ENCODE measurements at places on chromosomes 4 and X.
A peak's percentile ranks its signal among the peaks of the same experiment; 100 is the strongest.

GRCh38 chr4:58209551-58209950 is 1099.4 kb upstream of the IGFBP7 start:
- no peak for DNase-seq

- DNase-seq, result no peak
Measured at GRCh38 chr4:147865926-147866325, 134.0 kb downstream of the ARHGAP10 start.

GRCh38 chr4:36243355-36244256 is 708 bp downstream of the ARAP2 start:
- DNase-seq, result peak; percentile 26

- DNase-seq, result no peak
Measured at GRCh38 chr4:105025263-105026017, 121.2 kb upstream of the TET2 start.

DNA sequence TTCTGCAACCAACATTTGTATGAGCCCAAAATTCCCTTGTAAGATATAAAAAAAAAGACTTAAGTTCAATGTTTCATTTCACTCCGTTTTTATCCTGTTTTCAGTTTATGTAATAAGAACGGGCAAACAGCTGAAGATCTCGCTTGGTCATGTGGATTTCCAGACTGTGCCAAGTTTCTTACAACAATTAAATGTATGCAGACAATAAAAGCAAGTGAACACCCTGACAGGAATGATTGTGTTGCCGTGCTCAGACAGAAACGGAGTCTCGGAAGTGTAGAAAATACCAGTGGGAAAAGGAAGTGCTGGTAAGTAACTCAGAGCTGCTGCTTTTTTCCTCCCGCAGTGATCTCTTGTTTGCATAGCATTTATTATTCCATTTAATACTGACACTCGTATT is 2.8 kb downstream of the ANKRD37 start:
- no peak for DNase-seq

DNA sequence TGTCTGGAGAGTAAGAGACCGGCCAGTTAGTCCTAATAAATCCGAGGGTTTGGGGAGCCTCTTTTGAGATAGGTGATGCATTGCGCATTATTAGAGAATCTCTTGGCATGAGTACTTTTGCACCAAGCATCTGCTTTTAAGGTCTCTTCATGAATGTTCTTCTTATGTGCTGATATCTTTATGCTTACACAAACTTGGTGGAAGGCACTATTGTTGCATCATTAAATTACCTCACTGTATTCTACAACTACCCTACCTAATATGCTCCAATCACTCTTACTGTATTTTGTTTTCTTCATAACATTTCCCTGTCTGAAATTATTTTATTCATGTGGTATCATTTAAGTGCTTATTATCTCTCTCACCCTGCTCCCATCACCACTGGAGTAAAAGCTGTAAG is 151.6 kb downstream of the PALLD start:
- DNase-seq, result no peak

- DNase-seq, result no peak
Measured at GRCh38 chr4:85092943-85093342, 126.5 kb upstream of the WDFY3 start.

GRCh38 chrX:115093191-115093590 is 75.8 kb upstream of the IL13RA2 start:
- DNase-seq, result no peak

GRCh38 chr4:36884151-36884550 is 360.4 kb upstream of the NWD2 start:
- DNase-seq, result no peak

GRCh38 chr4:5021546-5021945 is 2.3 kb upstream of the CYTL1 start:
- DNase-seq, result no peak

GRCh38 chr4:124526769-124527168 is 185.8 kb downstream of the ANKRD50 start:
- DNase-seq, result no peak

DNA sequence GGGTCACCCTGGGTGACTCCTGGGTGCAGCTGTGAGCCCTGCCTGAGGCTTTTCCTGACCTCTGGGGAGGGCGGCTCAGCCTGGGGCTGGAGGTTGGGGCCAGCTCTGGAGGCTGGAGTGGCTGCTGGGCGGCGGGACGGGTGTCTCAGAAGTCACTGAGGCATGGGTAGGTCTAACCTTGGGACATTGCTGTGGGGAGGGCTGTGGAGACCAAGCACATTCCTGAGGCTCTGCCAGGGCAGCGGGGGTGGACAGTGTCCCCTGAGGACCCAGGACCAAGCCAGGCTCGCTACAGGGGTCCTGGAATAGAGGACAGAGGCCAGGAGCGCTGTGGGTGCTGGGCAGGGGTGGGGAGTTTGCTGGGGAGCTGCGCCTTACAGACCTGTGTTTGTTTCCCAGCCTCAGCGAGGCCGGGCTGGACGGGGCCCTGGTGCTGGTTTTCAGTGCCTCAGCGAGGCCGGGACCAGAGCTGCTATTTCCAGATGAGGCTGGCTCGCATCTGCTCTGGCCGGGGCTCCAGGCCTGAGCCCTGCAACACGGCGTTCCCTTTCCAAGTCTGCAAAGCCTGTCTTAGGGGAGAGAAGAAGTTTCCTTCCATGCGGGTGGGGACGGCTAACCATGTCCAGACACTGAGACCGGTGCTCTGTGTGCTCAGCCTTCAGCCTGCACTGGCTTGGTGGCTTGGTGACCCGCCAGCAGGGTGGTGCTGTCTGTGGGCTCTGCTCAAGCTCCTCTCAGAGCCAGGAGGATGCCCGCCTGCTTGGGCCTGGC is 3.0 kb upstream of the SLC25A6 start:
- no peak for DNase-seq

DNA sequence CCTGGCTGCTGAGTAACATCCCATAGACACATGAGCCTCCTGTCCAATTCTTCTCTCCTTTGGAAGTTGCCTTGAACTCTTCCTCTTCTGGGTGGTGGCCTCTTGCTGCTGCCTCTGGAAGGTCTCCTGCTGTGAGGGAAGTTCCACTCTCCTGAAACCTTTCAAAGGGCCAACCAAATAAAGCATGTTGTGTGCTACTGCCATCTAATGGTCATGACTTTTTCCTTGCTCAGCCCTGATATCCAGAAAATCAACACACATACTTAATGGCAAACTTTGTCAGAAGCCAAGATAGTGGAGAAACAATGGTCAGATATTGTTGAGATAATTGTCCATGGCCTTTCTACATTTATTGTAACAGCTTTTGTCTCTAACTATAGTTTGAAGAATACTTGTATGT is 19.1 kb upstream of the ZXDA start:
- no peak for DNase-seq

GRCh38 chr4:150256841-150257730 is 178.8 kb downstream of the DCLK2 start:
- no peak for DNase-seq

DNA sequence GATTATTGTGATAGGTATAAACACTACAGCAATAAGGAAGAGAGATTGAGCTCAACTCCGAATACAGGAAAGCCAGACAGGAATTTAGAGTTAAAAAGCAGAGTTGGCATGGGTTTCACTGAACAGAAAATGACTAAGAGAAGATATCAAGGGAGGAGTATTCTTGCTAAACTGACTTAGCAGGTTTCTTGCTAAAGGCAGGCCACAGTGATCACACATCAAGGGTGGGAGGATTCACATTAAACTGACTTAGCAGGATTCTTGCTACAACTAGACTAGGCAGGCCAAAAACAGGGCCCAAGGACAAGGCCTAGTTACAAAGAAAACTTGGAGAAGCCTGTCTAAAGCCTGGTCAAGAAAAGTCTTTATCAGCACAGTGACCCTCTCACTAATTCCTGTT is 195.1 kb downstream of the MAGEB5 start:
- DNase-seq, result no peak

- no peak for DNase-seq
Measured at GRCh38 chr4:19399001-19399400, 852.7 kb upstream of the SLIT2 start.

GRCh38 chr4:155906554-155907247 is 3.2 kb downstream of the TDO2 start:
- DNase-seq, result no peak

DNA sequence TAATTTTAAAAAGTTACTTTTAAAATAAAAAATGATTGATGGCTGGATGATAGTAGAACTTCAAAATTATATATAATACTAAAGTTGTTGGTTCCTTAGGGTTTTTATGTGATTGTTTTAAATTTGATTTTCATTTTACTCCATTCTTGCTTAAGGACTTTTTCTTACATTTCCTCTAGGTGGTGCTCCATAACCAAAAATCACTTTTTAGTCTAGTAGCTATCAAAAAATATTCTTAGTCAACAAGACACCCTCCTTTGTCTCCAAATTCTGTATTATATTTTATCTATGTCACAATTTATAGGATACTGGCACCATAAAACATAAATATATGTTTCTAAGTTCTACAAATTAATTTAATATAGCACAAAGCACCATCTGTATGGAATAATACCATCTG is 67.2 kb upstream of the BRWD3 start:
- DNase-seq, result no peak

DNA sequence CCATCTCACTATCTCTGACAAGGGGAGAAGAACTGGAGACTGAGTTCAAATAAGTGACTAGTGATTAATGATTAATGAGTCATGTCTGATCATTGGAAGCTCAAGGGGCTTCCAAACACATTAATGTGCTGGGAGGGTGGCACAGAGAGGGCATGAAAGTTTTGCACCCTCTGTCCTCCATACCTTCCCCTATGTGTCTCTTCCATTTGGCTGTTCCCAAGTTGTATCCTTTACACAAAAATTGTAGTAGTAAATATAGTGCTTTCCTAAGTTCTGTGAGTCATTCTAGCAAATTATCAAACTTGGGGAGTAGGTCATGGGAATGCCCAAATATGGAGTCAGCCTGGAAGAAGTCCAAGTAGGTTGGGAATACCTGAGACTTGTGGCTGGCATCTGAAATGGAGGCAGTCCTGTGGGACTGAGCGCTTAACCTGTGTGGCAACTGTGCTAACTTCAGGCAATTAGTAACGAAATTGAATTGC is 4.1 kb upstream of the FAM200B start:
- DNase-seq, result no peak

DNA sequence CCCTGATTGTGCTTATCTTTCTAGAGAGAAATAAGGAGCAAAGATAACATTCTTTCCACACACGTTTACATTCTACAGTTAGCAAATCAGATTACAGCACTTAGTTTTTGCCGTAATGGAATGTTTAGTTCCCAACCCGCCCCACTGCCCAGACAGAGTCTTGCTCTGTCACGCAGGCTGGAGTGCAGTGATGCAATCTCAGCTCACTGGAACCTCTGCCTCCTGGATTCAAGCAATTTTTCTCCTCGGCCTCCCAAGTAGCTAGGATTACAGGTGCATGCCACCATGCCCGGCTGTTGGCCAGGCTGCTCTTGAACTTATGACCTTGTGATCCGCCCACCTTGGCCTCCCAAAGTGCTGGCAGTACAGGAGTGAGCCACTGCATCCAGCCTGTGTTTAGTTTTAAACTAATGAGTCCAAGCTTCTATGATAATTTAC is 8.4 kb upstream of the PRPS1 start:
- DNase-seq, result no peak

DNA sequence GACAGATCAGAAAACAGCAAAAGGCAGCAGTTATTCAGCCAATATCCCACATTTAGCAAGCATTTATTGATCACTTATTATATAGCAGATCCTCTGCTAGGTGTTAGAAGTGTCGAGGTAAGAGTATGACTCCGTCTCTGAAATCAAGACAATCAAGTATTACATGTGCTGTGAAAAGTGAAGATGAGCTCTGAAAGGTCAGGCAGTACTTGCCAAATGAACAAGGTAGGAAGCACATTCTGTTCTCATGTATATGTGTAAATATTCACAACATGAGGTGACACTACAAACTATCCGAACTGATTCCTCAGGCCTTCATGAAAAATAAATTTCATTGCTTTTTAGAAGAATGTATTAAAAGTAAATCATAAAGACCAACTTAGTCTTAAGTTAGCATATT is 15.3 kb downstream of the ATP1B4 start:
- DNase-seq, result no peak

DNA sequence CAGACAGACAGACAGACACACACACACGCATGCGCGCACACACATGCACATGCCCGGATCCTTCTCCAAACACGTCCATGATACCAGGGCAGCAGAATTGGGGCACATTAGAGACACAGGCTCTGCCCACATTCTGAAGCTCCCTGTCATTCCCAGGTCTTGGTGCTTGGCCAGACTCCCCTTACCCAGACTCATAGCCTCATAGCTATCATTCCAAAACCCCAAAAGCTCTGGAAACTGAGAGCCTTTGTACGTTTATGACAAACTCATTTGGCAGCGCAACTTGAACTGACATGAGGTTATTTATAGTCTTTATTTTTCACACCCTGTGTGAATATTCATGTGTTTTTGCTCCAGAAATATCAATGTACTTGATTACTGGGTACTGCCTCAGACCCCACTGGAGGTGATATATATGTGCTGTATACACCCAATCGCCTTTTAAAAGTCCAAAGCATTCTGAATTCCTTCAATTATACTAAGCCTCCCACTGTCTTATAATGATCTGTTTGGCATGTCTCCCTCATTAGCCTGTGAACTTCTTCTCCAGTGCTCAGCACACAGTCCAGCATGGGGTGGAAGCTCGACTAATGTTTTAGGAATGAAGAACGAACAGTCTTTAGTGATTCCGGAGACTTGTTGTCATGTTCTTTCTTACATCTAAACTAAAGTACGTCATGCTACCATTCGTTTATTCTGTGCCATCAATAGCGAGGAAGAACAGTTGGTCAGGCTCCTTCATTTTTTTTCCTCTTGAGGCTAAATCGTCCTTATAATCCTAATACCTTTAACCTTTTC is 45.0 kb downstream of the RTL9 start:
- DNase-seq, result no peak

DNA sequence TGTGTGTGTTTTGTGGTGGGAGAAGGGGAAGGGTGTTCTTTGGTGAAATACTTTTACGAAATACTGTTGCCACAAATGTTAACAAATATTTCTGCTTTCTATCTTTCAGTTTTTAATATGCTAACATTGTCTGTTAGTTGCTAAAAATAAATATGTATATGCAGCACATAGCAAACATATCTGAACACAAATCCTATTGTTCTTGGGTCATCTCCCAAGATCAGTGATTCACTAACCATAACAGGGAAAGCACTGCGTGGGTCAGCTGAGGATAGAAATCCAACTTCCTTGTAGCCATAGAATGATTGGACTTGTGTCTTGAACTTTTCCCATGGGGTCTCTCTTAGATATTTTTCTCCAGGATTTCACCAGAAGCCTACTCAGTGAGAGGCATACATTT is 250.3 kb upstream of the FAM47A start:
- no peak for DNase-seq

DNA sequence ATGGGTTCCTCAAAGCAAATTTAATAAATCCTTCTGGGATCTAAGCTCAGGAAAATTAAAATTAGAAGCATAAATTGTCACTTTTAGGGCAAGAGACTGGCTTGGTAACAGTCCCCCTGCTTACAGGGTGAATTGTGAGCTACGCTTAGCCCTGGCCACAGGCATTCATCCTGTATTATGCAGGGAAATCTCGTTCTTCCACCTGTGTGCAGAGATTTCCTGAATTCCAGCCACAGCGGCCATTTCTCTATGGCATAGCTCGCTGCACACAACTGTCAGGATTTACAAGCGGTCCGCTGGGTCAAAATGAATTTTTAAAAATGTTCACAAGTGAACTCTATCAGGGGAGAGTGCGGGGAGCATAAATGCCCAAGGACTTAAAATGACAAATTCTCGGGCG is 111.9 kb downstream of the DCTD start:
- DNase-seq, result no peak

Measured in activated CD8-positive, alpha-beta memory T cell treated with anti-CD3 and anti-CD28 coated beads for 48 hours (primary cell).